ENCODE measurements at places on chromosomes 3 and 15.

- DNase-seq = no peak
Measured at GRCh38 chr3:135532021-135532420, 433.5 kb upstream of the PPP2R3A start.

DNA sequence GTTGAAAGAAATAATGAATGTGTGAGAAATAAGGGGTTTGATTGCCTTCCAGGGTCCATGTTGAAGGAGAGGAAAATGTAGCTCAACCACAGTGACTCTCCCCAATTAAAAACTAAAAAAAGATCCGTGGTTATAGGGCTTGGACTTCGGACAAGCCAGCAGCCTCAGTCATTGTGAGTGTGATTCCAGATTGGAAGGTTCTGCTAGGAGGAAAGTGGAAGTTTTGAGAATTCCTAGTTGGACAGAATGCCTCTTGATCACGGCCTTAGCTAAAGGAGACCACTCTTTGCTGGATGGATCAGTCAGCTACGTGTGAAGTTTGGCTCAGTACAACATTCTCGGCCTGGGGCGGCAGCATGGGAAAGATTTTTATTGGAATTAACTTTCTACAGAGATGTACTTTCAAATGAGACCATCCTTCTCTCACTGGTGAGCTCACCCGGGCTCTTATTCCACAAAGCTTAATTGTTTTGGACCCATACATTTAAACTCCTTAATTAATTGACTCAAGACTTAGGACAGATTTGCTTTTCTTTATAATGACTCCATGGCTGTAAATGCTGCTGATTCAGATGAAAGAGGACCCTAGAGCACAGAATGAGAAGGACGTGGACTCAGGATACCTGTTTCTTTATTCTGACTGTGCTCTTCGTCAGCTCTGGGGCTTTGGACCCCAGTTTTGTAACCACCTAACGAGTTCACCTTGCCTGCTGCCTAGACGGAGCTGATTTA is 27.5 kb downstream of the FLNB start:
- DNase-seq = no peak

GRCh38 chr15:76346669-76347481 is 10.3 kb downstream of the ISL2 start:
- no peak for DNase-seq

DNA sequence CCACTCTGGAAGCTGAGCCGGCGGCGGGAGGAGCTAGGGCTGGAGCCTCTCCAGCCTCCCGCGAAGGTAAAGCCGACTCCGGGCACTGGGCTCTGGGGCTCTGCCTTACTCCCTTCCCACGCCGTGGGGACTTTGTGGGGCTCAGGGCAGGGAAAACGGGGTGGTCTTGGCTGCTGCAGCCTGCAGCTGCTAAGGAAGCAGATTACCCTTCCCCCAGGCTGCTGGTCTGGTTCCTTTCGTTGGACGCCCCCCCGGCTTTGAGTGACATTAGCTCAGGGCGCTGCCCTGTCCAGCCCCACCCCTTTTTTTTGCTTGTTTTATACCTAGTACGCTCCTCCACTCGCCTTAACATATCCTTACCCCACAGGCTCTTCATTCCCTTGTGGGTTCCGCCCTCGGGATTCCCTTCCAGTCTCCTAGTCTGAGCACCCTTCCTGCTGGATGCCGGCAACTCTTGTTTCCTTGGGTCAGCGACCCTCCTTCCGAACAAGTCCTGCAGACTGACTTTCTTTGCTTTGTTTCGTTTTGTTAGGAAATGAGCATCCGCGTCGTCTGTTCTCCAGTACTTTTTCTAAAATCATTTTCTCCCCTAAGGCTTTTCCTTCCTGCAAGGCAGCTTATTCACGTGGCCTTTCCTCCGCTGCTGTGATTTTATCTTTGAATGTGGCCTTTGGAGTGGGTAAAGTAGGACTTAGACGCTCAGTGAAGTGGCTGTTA is 551 bp downstream of the DNAJC13 start:
- peak; percentile 43 for DNase-seq

- no peak for DNase-seq
Measured at GRCh38 chr3:1613962-1614361, 484.7 kb upstream of the CNTN4 start.

- DNase-seq = no peak
Measured at GRCh38 chr3:197024881-197025735, 4.5 kb downstream of the MELTF start.

DNA sequence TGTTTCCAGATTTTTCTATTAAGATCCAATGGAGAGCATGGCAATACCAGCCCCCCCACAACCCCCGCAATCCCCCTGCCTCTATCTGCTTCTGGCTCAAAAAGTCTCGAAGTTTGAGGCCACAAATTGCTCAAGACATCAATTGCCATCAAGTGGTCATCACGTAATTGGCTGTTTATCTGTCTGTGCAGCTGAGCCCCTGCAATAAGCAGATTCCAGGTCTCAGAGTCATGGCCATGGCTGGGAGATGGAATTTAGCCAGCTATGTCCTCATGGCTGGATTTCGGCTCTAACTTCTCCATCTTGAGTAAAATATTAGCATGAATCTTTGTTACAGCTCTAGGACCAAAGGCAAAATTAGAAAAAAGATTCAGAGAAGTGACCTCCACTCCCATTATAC is 22.7 kb downstream of the SSUH2 start:
- no peak for DNase-seq

- DNase-seq = no peak
Measured at GRCh38 chr15:56672721-56673120, 60.6 kb downstream of the ZNF280D start.

GRCh38 chr3:100634493-100635272 is 25.3 kb downstream of the ADGRG7 start:
- peak; percentile 19 for DNase-seq

DNA sequence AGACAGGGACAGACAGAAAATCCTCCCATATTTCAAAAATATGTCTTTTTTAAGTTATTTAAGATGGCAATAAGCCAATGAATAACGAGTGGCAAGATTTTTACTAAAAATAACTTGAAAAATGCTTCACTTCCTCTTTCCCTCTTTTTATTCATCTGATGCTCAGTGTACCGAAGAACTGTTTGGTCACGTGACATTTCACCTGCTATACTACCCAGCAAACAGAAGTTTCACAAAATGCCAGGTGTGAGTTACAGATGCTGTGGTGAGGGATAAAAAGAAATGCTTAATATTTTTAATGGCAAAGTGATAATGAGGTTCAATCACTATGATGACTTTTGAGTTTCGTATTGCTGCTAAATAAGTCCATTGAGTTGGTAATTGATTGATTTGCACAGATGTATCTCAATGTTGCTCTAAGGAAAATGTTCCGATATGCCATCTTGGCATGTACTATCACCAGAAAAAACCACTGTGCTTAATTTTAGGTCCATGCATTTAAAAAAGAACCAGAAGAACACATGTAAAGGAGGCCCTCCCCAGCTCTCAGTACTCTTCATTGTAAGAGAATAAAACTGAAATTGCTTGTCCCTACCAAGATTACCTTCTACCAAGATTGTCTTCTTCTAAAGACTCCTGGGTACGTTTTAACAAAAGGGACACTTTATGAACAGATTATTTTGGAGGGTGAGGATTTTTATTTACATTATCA is 26.0 kb upstream of the SEC62 start:
- DNase-seq = no peak
